Activated CD4-positive, alpha-beta T cell treated with anti-CD3 and anti-CD28 coated beads, Interleukin-2, amount 50 U/mL, for 4 hours (primary cell): ENCODE measurements at places on chromosomes 6 and 20.

DNA sequence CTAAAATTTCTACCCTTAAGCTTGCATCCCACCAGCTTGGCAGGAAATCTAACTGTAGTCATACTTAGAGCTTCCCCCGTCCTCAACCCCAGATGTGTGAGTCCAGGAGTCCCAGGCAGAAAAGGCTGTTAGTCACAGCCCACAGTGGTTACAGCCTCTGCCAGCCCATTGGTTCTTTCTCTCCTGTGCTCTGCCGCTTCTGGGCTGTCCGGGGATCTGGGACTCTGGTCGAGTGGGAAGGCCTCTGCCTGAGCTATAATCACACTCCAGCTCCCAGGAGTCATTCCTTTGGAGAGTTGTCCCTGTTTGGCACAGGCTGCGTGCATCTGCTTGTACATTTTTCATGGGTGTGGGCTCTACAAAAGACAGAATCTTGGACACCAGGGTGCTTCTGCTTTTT is 45.6 kb upstream of the FYN start:
- no peak for DNase-seq

- DNase-seq, result no peak
Observed at GRCh38 chr6:56725254-56725653, 82.6 kb upstream of the DST start.

GRCh38 chr20:48219306-48219705 is 434.0 kb upstream of the SULF2 start:
- DNase-seq, result no peak

DNA sequence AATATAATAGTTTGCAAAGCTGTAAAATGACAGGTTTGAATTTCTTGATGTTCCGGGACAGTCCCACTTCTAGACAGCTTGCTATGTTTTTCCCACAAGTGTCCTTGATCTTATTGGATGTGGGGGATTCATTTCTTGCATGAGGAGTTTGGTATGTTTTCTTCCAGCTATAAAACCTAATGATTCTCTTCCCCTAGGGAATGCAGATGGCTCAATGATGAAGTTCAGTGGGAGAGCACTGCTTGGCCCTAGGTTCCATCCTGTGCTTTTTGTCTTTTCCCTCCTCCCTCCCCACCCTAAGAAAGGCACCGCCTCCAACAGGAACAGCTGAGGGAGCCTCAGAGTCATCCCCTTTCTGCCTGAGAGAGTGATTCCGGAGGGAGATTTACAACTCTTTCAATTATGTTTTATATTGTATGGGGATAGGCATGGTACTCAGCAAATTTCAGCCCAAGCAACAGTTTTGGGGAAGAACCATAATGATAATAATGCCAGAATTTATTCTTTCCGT is 149.2 kb downstream of the PHACTR1 start:
- DNase-seq, result no peak

DNA sequence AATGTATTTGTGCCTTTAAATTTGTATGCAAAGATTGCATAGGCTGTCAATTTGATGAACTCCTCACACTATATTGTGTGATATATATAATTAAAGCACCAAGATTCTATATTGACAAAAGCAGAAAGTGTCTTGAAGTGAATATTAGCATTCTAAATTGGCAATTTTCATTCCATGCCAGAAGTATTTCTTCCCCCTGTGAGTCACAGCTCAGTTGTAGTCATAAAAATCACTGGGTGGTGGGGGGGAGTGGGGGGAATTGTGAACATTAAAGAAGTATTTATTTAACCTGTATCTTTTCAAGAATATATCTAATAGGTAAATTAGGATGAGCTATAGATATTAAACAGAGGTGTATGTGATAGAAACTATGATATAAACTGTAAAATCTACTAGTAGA is 3.1 kb upstream of the ARMC2 start:
- no peak for DNase-seq

DNA sequence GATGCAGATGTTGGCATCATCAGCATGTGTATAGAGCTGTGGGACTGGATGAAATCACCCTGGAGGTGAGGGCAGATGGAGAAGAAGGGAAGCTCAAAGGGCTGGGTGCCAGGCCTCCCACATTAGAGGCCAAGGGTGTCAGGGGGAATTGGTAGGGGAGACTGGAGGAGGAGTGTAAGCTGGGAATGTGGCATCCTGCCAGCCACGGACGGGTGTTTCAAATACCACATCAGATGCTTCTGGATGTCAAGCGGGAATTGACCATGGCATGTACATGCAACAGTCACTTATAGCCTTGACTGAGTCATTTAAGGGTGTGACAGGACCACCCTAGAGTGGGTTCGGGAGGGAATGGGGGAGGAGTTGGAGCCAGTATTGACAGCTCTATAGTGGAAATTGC is 9.6 kb downstream of the ERGIC3 start:
- no peak for DNase-seq

DNA sequence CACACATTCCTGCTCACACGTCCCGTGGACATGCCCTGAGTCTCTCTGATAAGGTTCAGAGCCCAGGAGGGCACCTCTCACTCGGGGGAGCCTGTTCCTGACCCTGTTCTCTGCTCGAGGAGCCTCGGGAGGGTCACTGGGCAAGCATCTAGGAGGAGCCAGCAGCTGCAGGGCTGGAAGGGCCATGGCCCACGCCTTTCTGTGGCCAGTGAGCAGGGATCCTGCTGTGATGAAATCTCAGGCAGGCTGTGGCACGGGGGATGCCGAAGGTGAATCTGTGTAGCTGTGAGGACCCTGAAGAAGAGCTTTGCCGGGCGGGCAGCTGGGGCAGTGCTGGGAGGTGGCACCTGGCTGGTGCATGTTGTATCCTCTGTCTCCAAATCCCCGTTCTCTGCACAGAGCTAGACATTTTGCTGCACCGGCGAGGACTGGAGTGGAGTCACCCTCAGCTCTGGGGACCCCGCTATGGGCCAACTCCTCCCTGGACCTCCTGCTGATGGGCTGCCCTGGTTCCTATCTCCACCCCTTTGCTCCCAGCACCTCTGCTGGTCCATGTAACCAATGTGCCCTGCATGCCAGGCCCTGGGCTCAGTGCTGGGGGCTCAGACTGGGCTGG is 7.1 kb upstream of the NPBWR2 start:
- DNase-seq, result no peak

- DNase-seq, result no peak
Observed at GRCh38 chr6:150037526-150038201, 12.3 kb upstream of the RAET1L start.

GRCh38 chr20:46367967-46368901 is 38.2 kb downstream of the ELMO2 start:
- DNase-seq, result no peak

DNA sequence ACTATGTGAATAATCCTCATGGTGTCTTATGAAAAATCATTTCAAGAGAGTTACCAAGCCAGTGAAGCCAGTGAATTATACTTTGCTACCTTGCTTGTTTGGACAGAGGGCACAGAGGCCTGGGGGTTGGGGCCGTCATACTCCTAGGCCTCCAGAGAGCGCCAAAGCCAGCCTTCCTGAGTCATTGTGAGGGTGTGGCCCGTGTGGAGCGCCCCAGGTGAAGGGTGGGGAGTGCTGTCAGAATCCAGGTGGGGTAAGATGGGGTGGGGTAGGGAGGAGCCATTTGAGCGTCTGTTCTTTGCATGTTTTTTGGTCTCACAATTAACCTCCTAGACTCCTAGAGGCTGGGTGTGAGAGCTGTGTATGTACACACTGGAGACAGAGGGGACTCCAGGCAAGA is 71.1 kb downstream of the PERP start:
- DNase-seq, result no peak

GRCh38 chr6:107812234-107812769 is 11.8 kb downstream of the SCML4 start:
- DNase-seq, result no peak

DNA sequence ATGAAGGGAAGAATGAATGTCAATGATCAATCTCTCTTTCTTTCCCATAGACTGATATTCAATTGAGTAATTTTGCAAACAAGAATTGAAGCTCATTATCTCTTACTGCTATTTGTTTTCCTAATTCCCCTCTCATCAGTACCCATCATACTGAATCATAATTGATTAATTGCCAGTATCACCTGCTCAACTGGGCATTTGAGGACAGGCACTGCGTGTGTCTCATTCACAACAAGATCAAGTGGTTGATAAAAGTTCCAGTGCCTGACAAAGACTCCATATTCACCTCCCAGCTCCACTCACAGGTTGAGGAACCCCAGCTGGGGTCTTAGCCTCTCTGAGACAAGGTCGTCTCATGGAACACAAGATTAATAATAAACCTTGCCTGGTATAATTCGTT is 67.7 kb downstream of the BCAS1 start:
- no peak for DNase-seq

DNA sequence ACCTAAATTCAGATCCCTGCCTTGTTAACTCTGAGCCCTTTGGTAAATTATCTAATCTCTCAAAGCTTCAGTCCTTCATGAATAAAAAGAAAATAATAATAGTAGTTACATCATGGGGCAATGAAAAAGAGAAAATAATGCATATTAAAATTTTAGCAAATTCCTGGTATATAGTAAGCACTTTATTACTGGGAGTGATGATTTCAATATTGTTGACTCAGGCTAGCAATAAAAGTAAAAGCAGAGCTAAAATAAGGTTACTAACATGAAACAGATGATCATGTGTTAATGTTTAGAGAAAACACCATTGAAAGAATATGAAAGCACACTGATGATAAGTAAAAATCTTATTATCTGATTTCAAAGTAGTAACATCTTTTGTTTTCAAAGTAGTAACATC is 13.6 kb downstream of the GINS1 start:
- no peak for DNase-seq

GRCh38 chr6:157535340-157536222 is 154.6 kb downstream of the ZDHHC14 start:
- DNase-seq, result no peak

DNA sequence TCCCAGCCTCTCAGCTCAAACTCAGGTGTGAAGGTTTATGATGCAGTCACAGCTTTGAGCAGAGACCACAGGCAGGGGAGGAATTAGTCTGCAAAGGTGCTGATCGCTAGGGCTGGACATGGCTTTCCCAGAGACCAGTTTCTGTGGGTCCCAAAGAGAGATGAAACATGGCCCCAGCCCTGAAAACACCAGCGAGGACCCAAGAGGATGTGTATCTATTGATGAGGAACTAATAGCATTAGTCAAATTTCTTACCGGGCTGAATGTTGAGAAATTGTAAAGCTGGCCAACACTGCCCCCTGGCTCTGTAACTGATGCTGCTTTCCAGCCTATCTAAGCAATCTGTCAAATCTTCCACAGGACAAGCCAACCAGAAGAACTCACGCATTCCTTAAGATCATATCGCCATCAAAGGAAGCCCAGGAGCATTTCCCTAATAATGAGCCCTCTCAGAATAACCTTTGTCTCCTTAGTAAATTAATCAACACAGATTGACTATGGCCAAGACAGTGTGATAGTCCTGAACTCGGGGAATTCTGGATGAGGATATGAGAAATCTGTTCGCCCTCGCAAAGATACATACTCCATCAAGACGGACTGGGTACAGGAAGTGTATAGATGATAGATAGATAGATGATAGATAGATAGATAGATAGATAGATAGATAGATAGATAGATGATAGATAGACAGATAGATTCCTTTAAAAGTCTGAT is 7.8 kb upstream of the ACSS1 start:
- DNase-seq, result peak; percentile 65

GRCh38 chr6:21382821-21383449 is 210.6 kb upstream of the SOX4 start:
- DNase-seq, result no peak

DNA sequence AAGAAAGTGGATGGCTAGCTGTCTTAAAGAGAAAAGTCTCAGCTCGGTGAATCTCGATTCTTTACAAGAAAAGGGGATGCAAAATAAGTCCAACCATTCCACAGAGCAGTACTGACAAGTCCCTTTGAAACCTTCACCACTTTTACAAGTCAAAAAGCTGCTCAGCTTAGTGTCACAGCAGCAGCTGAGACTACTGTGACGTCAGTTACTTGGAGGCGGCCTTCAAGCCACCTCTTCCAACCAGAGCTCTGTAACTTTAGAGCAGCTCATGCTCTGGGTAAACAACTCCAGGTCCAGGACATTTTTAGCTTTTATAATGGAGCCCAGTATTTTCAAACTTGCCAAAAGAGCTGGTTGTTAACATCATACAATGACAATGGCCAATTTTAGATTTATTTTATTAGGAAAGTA is at the start of gene KIAA0408:
KIAA0408 (minus strand) TSS at position 159 of the 411 bp plus-strand sequence. CDS start 5,408 bp downstream, outside the sequence.
- DNase-seq, result no peak

- no peak for DNase-seq
Observed at GRCh38 chr6:119113961-119114360, 35.5 kb upstream of the FAM184A start.

DNA sequence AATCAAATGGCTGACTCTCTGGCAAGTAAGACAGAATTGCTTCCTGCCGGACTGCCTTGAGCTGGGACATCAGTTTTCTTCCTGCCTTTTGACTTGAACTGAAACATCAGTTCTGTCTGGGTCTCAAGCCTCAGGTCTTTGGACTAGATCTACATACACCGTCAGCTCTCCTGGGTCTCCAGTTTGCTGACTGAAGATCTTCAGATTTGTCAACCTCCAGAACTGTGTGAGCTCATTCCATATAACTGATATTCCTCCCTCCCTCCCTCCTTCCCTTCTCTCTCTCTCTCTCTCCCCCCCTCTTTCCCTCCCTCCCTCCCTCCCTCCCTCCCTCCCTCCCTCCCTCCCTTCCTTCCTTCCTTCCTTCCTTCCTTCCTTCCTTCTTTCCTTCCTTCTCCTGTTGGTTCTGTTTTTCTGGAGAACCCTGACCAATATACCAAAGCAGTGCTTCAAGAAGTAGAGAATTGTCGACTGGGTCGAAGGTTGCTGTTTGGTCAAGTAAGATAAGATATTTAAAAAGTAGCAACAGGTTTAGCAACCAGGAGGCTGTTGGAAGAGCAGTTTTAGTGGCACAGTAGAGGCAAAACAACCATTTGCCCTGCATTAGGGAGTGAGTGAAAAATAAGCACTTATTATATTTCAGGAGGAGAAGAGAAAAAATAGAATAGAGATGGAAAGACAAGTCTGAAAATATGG is 33.1 kb upstream of the CMTR1 start:
- no peak for DNase-seq

DNA sequence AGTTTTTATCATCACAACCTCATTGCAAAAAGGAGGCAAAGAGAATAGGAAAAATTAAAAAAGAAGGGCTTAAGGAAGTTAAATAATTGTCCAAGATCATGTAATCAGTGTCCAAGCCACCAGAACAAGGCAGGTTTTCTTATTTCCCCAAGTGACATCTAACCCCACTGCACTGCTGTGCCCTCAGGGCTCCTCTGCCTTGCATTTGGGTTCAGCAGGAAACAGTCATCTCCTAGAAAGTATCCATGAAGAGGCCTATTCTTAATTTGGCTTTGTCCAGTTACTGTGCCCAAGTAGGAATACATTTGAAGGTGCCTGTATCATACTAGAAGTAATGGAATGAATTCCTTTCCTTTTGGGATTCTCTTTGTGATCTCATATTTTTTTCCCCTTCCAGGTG is 10.5 kb downstream of the TMEM14A start:
- no peak for DNase-seq
